ENCODE measurements at places on chromosomes 13 and 19.

- no peak for DNase-seq
These were observed 19.0 kb downstream of the NFIX start for GRCh38 chr19:13014101-13014920.

- no peak for DNase-seq
These were observed 6.1 kb upstream of the PRKD2 start for GRCh38 chr19:46723023-46723461.

GRCh38 chr13:72293206-72293605 lies 426.2 kb upstream of the DACH1 start:
- no peak for DNase-seq

- DNase-seq: no peak
These were observed 14.1 kb upstream of the CCNA1 start for GRCh38 chr13:36418022-36418805.

DNA sequence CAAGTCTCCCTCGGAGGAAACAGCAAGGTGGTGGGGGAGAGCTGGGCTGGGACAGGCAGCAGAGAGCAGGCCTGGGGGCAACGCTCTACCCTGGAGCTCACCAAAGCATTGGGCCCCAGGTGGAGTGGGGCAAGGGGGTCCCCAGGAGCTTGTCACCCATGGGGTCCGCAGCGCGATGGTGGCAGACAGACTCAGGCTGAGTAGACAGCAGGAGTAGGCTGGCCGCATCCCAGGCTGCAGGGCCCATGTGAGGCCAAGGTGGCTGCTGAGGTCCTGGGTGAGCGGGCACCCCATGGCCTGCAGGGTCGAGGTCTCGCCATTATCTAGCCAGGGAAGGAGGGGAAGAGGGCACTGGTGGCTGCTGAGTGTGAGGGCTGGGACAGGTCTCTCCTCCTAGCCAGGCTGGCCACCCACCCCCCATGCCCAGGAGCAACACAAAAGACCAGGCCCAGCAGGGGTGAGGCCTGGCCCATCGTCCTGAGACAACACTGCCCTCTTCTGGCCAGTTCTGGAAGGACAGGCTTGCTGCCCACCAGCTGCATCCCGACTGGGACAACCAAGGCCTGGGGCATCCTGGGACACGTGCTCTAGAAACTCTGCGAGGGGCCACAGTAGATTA lies 33.1 kb downstream of the CEBPG start:
- DNase-seq: peak; percentile 72

- no peak for DNase-seq
These were observed 173.2 kb upstream of the TRPC4 start for GRCh38 chr13:38042771-38043170.

DNA sequence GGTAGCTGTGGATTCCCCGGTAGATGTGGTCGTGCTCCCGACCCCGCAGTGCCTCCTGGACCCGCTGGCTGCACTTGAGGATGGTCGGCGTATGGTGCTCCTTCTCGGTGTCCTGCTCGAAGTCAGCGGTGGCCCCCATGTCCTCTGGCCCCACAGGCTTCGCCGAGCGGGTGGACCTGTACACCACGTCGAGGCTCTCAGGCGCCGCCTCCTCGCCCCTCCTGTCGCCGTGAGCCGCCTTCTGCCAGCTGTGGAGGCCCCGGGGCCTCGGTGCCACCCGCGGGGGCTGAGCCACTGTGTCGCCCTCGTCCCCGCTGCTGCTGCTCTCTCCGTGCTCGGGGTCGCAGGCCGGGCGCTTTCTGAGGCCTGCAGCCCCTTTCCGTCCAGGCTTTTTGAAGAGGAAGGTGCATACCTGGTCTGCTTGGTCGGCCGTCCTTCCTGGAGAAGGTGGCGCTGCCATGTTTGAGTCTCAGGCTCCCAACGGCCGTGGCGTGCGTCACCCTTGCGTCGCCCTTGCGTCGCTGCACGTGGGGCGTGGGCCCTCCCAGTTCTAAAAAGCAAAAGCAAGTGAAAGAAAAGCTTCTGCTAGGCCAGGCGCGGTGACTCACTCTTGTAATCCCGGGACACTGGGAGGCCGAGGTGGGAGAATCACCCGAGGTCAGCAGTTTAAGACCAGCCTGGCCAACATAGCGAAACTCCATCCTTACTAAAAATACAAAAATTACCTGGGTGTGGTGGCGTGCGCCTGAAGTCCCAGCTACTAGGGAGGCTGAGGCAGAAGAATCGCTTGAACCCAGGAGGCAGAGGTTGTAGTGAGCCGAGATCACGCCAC lies at the start of gene RNF113B:
RNF113B (minus strand) TSS at position 493 of the 832 bp plus-strand sequence; CDS start at position 460, 33 bp downstream.
- DNase-seq: no peak

DNA sequence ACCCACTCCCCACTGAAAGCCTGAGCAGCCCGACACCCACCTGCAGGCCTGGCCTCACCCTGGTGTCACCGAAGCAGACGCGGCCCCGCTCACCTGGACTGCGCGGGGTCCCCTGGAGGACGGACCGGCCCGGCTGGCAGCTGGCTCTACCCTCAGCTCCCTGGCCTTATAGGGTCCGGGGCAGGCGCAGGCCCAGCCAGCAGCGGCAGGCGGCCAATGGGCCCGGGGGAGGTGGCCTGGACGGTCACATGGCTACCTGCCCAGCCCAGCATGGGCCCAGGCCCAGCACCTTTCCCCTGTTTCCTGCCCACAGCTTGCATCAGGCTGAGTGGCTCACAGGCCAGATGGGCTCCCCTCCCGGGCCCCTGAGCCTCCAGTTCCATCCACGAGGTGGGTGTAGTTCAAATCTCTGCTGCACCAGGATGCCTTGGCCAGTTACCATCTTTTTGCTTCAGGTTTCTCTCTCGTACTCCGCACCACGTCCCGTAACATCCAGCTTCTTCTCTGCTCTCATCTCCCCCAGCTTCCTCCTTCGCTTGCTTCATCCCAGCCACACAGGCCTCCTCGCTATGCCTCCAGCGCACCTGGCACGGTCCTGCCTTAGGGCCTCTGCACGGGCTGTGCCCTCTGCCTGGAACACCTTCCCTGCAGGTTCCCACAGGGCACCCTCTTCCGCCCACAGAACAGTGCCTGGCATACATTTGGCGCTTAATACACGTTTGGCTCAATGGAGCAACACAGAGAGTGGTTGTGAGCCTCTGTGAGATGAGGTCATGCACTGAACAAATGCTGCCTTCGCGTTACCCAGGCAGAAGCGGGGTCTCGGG lies at the start of gene PLIN4:
PLIN4 (minus strand) TSS at position 142 of the 827 bp plus-strand sequence. CDS start 214 bp downstream, outside the sequence.
- DNase-seq: no peak
